Activated CD4-positive, alpha-beta T cell treated with anti-CD3 and anti-CD28 coated beads for 36 hours (primary cell): ENCODE measurements at places on chromosomes 4 and X. TPM values are rescaled to one million over a fixed set of nuclear protein-coding genes. Genes with fewer than 3 reads are reported as not detected.
A peak's percentile ranks its signal among the peaks of the same experiment; 100 is the strongest.

The BLTP1 gene
- total RNA-seq: 20.1 TPM

The TRAM1L1 gene
- total RNA-seq: not detected

The UCP1 gene
- not detected for total RNA-seq

The GPR173 gene
- total RNA-seq: not detected

The FGD1 gene
- 0.18 TPM for total RNA-seq

The PPP4R3C gene
- not detected for total RNA-seq

The SOD3 gene
- not detected for total RNA-seq

The CSAG3 gene
- total RNA-seq: 0.23 TPM

The BEX5 gene
- 2.3 TPM for total RNA-seq

The YY2 gene
- 1.3 TPM for total RNA-seq

DNA sequence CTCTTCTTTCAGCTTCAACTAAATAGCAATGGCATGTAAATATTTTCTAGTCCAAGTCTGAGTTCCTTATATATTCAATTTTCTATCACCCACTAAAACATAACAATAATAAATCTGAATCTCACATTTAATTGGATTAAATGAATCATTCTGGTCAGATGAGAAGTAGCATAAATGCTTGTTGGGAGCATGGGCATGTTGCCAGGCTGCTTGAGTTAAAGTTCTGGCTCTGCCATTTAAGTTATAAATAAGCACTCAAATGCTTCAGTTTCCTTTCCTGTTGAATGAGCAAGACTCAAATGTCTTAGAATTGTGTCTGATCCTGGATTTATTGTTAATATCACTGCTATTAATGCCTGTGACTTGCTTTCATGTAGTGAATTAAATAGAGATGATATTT, 496.3 kb downstream of the STPG2 start:
- no peak for DNase-seq

GRCh38 chr4:124459941-124460310, 252.6 kb downstream of the ANKRD50 start:
- no peak for DNase-seq

DNA sequence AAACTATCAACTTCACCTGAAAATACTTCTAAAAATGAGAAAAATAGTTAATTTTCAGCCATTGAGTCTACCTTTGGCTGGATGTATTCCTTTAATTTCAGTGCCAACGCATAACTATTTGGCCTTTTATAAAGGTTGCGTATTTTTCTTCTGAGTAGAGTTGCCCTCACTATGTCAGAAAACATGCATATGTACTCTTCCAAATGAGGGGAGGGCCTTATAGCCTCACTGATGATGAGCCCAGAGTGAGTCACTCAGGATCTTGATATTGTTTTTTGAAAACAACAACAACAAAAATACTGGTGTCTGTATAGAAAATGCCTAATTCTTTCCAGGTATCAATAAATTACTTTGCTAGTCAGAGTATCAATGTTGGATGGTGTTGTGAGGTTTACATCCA, 349.3 kb downstream of the FBXO8 start:
- DNase-seq: no peak

DNA sequence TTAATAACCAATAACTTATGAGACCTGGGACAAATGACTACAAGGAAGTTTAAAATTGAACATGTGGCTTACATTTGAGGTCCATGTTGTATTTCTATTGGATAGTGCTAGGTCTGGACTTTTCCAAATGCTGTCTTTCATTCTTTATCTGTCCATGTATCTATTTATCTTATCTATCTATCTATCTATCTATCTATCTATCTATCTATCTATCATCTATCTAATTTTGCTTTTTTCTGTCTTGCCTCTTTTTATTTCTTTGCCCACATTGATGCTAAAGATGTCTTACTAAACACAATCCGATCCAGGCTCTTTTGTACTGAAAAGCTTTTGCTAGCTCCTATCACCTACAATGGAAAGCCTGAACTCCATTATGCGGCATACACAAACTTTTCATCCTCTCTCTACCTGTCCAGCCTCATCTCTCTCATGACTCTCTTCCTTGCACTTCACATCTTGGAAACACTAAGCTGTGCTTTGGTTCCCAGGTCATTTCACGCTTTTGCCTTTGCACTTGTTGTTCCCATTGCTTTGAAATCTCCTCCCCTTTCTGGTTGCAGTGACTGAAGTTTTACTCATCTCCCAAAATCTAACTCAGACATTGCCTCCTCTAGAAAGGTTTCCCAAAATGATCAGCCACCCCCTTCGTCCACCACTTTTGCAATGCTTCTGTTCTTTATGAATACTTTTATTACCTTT, 107.2 kb downstream of the SYNPO2 start:
- no peak for DNase-seq

DNA sequence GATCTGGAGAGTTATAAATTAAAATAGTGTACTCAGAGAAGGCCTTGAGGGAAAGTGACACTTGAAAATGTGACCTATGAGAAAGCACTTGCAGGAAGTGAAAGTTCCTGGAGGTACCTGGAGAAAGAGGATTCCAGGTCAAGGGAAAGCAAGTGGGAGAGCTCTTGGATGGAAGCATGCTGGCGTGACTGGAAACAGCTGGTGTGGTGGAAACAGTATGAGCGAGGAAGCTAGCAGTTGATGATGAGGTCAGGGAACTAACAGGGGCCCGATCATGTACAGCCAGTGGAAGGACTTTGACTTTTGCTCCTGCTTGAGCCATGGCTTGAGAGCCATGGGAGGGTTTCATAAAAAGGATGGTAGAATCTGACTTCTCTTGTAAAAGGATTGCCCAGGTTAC, 9.5 kb upstream of the CLCN5 start:
- DNase-seq: no peak

GRCh38 chr4:82721819-82722423, 76.7 kb downstream of the SCD5 start:
- peak; percentile 51 for DNase-seq

DNA sequence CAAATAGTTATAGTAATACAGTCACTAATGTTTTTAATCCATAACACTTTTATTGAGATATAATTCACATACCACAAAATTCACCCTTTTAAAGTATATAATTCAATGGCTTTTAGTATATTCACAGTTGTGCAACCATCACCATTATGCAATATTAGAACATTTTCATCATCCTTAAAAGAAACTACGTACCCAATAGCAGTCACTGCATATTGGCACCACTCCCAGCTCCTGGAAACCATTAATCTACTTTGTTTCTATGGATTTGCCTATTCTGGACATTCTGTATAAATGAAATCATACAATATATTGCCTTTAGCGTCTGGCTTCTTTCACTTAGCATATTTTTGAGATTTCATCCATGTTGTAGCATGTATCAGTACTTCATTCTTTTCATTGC, 99.3 kb downstream of the AMMECR1 start:
- DNase-seq: no peak

DNA sequence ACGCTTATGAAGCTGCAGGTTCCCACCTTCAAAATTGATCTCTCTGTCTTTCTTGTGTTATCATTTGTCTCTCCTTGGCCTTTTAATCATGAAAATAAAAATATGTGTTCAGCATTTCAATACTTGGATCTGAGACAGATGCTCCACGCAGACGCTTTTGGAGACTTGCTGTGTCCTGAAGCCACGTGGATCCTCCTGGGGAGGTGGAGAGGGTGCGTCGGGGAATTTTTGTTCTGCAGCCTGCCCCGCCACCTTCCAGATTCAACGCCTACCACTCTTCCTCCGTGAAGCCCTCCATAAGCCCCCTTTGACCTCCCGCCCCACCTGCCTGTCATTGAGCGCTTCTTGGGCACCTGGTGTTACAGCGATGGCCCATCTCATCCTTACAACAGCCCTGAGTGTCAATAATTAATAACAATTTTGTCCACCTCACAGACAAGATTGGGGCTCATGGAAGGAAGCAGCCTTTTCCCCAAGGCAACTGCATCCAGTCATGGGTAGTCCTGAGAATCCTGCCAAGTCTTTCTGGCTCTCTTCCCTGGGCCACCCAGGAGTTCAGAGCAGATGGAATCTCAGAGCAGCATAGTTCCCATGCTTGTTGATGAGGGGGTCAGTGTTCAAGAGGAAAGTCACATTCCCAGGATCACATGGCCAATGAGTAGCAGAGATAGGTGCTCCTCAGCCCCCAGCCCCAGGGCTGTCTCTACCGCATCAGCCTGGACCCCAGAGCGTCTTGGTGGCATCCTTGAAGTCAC, 172.6 kb upstream of the PSAPL1 start:
- DNase-seq: no peak

- DNase-seq: no peak
These were observed 92.2 kb upstream of the RAPGEF2 start for GRCh38 chr4:159010563-159011260.

- DNase-seq: no peak
These were observed 305.1 kb upstream of the ANXA10 start for GRCh38 chr4:167787231-167787630.

- no peak for DNase-seq
These were observed 203.7 kb downstream of the NSUN7 start for GRCh38 chr4:40953283-40954087.

GRCh38 chr4:174835536-174835935, 6.5 kb upstream of the GLRA3 start:
- DNase-seq: no peak

DNA sequence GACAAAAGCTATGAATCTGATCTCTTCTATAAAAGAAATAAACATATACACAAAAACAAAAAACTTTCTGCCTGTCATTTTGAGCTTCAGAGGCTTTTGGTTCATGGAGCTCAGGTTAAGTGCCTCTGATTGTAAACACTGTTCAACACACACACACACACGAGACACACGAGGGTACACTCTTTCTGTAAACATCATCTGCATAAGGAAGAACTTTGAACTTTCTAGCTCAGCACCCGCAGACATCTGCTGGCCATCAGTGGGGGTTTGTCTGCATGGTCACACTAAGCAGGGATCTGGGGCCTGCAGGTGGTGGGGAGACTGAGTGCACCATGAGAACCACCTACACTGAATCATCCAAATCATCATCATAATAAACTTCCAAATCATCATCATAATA, 54.9 kb downstream of the STX18 start:
- DNase-seq: no peak

DNA sequence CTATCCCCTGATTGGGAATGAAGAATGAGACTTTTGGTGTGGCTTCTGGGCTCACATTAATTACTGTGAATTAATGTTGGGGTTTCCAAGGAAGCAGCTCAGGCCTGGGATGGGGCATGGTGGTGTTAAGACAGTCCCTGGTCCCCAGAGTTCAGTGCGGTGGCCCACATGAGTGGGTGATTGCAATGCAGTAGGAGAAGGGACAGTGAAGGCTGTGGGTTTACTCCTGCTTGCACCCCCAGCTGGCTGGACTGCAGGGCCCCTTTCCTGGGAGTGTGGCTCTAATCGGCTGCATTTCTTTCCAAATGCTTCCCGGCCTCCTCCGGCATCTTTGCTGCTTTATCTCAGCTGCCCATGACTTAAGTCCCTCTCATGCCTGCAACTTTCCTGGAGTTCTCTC, 28.2 kb upstream of the GPR78 start:
- DNase-seq: no peak

- DNase-seq: no peak
These were observed 663.0 kb upstream of the AGA start for GRCh38 chr4:178105242-178105641.

- no peak for DNase-seq
These were observed 41.5 kb downstream of the SEL1L3 start for GRCh38 chr4:25821267-25821666.

GRCh38 chr4:76120199-76120598, 28.0 kb downstream of the NUP54 start:
- no peak for DNase-seq

DNA sequence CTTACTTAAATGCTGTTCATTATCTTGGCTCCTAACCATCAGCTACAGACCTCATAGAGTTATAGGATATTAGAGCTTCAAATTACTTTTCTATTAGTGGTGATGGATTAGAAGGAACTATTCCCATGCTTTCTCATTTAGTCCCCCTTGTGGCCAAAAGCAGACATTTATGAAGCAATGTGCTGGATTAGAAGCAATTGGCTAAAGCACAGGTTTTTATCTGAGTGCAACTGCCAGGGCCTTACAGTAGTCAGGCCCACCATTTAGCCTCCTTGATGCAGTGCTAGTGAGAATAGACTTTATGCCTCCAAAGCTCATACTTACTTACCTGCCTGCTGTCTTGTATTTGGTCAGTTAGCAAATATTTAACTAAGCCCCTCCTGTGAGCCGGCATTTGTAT, 93.0 kb downstream of the TSPAN7 start:
- DNase-seq: no peak

- DNase-seq: no peak
These were observed 66.1 kb upstream of the MAML3 start for GRCh38 chr4:140220058-140220457.

GRCh38 chr4:88134536-88135355, 23.7 kb downstream of the ABCG2 start:
- DNase-seq: no peak

GRCh38 chr4:36303426-36304137, 22.2 kb downstream of the DTHD1 start:
- peak; percentile 28 for DNase-seq

GRCh38 chr4:57719456-57719855, 609.3 kb upstream of the IGFBP7 start:
- DNase-seq: no peak

DNA sequence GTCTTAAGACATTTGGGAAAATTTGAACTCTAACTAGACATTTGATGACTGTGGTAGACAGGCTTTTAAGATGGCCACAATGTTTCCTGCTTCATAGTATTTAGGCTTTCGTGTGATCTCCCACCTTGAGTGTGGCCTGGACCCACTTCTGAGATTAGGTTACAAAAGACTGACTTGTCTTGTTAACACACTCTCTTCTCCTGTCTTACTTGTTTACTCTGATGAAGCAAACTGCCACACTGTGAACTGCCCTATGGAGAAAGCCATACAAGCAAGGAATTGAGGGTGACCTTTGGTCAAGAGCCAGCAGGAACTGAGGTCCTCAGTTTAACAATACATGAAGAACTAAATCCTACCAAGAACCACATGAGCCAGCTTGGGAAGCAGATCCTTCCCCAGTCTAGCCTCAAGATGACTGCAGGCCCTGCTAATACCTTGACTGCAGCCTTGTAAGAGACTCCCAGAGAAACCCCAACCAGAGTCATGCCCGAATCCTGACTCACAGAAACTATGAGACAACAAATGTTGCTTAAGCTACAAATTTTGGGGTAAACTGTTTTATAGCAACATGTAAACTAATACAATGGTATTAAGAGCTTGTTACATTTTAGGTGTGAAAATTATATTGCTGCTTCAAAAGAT, 20.3 kb downstream of the UBA6 start:
- no peak for DNase-seq
